Midbrain (tissue), 1 donor: ENCODE measurements at places on chromosomes 4 and X.

DNA sequence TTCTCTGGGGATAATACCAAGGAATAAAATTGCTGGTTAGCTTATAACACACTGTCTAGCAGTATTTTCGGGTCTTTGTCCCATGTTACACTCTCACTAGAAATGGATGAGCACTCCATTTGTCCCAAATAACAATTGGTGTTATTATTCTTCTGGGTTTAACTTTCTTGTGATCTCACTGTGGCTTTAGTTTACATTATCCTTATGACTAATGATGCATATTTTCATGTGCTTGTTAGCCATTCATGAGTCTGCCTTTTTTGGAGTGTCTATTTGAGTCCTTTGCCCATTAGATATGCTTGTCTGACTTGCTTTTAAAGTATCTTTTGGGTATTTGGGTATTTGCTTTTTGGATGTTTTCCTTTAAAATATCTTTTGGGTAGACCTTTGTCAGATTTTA lies 372.9 kb upstream of the TENM3 start:
- no peak for DNase-seq

GRCh38 chr4:176464748-176465147 lies 145.0 kb downstream of the SPCS3 start:
- no peak for DNase-seq

DNA sequence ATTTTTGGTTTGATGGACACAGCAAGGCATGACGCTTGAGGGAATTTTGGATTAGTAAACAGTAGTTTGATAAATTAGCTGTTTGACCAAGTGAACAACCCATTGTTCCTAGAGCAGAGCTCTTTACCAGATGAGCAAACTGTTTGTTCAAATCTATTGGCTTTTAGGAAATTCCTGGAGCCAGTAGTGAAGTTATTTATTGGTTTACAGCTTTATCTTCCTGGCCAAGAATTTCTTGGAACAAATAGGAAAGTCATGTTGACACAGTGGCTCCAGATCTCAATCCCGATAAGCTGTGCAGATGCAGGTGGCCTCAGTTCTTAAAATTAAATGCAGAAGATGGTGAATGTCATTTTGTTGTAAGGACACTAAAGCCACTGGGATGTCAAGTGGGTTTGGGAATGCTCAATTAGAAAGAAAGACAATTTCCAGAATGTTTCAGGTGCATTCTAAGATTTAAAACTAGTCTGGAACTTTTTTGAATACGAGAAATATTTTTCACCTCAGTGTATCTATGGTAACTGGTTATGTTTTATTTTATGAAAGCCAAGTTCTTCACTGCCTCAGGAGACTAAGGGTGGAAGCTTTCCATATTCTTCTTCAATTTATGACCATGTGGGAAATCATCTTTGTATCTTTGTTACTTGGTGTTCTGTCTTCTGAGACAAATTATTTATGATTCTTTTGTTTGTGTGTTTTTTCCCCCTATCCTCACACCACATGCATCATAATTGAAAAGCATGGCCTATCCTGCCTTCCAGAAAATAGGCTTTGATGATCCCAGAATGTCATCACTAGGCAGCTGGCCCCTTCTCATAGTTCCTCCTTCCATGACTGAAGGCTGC lies 554.5 kb downstream of the STIM2 start:
- no peak for DNase-seq

DNA sequence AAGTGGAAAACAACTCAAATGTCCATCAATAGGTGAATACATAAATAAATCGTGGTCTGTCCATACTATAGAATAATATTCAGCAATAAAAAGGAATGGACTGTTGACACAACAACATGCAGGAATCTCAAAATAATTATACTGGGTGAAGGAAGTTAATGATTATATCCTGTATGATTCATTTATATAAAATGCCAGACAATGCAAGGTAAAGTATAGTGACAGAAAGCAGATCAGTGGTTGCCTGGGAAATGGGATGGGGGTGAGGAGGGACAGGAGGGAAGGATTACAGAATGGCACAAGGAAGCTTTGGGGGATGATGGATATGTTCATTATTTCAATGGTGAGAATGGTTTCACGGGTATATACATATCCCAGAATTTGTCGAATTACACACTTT lies 12.3 kb downstream of the PYURF start:
- no peak for DNase-seq

DNA sequence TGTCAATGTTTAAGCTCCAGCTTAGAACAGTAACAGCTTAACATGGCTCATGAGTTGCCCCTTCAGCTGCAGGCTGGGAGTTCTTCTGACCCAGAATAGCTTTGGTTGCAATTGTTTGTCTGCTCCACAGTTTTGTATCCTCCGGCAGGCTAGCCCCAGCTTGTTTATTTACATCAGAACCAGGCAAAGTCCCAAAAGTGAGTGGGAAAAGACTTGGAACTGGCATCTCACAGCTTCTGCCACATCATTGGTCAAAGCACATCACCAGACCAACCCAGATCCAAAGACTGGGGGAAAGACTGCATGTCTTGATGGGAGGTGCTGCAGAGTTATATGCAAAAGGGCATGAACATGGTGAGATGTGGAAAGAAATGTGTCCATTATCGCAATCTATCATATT lies 231.2 kb upstream of the CPEB2 start:
- no peak for DNase-seq

DNA sequence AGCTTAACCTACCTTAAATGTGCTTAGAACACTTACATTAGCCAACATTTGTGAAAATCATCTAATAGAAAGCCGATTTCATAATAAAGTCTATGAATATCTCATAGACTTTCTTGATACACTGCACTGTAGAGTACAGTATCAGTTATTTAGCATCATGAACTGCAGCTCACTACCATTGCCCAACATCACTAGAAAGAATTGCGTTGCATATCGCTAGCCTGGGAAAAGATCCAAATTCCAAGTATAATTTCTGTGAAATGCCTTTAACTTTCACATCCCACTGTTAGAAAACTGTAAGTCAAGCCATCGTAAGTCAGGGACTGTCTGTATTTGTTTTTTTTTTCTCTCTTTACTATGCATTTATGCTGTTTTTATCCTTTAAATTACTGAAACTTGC lies 918.6 kb upstream of the PABPC4L start:
- no peak for DNase-seq

DNA sequence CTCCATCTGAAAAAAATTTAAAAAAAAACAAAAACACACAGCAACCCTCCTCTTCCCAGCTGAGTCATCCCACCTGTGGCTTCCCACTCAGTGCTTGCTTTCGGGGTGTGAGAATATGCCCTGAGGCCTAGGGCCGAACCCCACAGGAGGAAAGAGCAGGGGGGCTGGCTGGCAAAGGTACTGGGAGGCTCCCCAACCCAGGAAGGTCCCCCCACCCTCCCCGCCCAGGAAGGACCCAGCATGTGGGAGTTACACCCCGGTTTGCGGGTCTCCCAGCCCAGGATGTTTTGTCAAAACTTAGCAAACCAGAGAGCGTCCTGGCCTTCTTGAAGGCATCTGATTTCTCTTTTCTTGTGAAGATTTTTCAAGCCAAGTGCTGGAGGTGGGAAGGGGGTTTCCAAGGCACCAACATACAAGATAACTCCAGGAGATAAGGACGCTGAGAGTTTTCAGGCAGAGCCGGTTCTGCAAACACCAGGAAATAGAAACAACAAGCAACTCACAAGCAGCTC lies 25.7 kb upstream of the CSF2RA start:
- no peak for DNase-seq

- no peak for DNase-seq
These were observed 107.6 kb downstream of the MID1 start for GRCh38 chrX:10512741-10513140.

- no peak for DNase-seq
These were observed 20.2 kb downstream of the PYURF start for GRCh38 chr4:88503344-88503743.

DNA sequence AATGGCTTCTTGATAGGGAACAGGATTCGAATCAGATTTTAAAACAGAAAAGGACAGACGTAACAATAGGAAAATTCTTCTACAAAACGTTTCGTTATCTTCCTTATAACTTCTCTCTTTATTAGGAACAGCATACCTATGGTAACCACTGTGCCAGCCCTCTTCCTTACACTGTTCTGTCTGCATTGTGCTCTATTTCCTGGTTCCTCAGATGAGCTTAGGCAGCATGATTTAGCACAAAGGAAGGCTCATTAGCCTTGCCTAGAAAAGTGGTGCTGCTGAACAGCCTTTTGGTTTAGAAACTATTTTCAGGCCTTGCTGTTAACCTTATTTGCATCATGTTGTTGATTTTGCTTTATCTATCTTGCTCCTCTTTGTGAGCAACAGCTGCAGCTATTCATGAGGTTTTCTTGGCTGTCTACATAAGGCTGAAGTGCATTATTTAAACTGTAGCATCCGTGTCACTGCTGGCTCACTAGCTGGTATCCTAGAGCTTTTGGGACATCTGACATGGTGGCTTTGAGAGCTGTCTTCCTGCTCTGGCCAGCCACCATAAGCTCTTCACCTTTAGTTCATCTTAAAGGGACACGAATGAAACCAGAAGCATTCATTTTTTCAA lies 69.9 kb upstream of the NRK start:
- no peak for DNase-seq

DNA sequence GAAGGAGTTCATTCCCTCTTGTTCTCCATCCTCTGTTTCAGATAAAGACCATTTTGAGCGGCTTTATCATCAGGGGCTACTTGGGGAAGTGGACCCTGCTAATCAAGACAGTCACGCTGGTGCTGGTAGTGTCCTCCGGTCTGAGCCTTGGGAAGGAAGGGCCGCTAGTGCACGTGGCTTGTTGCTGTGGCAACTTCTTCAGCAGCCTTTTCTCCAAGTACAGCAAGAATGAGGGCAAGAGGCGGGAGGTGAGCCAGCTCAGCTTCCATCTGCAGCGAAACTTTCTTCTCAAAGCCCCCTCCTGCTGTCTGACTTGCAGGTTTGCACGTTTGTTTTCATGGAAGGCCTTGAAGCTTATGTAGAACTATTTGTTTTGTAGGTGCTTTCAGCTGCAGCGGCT lies 49.5 kb downstream of the CLCN4 start:
- peak; percentile 12 for DNase-seq

GRCh38 chrX:124747295-124747694 lies 400.9 kb downstream of the SH2D1A start:
- DNase-seq = no peak

DNA sequence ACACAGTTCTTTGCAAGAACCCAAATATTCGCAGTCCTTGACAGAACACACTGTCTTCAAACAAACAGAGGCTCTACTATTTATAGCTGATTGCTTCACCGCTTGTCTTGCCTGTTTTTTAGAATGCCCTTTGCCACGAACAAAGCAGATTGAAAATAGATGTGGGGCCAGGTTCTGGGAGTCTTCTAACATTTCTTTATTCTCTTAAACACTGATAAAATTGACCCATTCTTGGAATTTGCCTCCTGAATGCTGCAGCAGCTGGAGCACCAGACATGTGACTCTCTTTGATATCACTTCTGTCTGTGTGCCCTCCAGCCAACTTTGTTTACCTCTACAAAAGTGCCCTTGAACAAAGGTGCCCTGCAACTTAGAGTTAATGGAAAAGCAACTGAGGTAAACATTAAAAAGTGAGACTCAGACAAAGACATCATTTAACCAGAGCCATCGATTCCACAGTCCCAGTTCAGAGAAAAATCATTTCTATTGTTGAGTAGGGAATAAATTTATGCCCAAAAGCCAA lies 64.2 kb upstream of the SPP1 start:
- peak; percentile 60 for DNase-seq

- DNase-seq = no peak
These were observed 58.4 kb downstream of the AMELX start for GRCh38 chrX:11351375-11352295.

DNA sequence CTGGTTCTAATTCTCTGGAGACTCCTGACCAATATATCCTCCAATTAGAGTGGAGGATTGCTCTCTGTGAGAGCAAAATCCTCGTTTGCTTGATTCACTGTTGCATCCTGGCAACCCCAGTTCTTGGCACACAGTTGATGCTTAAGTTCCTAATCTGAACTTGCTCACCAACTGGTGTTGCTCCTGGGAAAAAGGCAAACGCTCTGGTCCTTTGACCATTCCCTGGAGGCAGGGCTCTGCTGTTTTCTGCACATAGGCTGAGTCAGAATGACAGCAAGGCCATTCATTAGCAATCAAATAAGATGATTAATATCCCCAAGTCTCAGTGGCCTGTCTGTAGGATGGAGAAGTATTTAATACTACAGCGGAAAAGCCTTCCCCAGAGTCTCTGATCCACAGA lies 172.7 kb upstream of the TBC1D9 start:
- DNase-seq = no peak

DNA sequence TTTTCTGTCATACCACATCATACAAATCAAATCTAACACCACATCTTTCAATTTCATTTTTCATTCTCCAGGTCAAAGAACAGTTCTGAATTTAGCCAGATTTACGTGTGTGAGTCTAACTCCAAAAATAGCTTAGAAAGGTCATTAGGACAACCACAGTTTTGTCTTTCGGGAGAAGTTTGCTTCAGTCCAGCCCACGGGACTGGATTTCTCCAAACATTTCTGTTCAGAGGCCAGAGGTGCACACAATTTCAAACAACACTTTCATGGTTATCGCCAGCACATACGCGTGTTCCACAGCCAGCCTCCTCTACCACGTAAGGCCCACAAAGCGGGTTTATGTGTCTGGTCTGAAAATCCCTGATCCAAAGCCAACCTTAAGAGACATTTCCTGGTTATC lies 65.9 kb downstream of the VEGFC start:
- DNase-seq = no peak

DNA sequence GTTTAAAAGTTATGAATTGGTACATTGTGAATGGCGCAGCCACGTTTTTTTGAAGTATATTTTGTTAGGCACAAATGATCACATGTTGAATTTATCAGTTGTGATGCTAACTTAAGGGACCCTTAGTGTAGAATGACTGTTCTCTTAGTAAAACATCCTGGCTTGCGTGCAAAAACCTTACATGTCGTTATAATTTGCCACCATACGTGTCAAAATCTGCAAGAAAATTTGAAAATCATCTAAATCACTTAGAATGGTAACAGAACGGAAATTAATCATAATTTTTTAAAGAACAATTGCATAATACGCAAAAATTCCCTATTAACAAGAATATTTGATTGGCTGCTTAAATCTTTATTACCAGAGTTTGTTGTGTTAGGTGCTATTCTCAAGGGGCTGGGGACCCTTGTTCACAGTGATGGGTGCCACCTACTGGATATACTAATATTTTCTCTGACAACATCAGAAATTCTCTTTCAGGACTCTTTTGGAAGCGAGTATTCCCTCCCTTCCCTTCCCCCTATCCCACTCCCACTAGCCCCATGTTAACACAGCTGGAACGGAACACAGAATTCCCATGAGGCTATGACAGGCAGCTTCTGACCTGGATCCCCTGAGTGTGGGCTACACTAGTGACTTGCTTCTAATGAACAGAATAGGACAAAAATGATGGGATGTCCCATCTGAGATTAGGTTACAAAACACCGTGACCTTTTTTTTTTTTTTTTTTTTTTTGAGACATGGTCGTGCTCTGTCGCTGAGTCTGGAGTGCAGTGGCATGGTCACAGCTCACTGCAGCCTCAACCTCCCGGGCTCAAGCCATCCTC lies 71.8 kb downstream of the SUPT20HL2 start:
- peak; percentile 38 for DNase-seq

GRCh38 chr4:11634283-11634682 lies 205.6 kb upstream of the HS3ST1 start:
- DNase-seq = no peak

- no peak for DNase-seq
These were observed 84.0 kb upstream of the AFAP1 start for GRCh38 chr4:8023696-8024033.
